ENCODE measurements at places on chromosomes 5 and 9. TPM values are rescaled to one million over a fixed set of nuclear protein-coding genes. Genes with fewer than 3 reads are reported as not detected.

Gene CCDC69
- total RNA-seq = 4.5 TPM

DNA sequence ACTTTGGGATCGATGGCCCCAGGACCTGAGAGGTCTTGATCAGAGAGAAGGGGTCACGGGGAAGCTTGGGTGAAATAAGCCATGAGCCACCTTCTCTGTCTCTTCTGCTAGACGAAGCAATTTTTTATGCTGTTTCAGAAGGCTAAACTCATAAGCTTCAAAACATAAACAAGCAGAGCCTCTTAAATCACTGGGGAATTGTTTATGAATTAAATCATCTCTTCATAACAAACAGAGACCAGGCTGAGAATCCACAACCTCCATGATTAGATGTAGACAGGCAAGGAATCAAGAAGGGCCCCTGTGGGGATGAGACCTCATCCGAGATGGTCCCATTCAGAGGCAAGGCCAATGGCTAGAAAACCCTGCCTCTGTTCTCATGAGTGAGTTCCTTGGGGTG is 21.7 kb upstream of the TCOF1 start:
- no peaks in the 10 kb centered on the region for H3K27me3 ChIP-seq
- H3K27ac ChIP-seq = no peak overlapping the region
- H3K4me1 ChIP-seq = peaks cover 19% of the 10 kb centered on the region
- no peak overlapping the region for H3K4me3 ChIP-seq
- DNase-seq = no peak

Gene PCDHB15
- 15.2 TPM for total RNA-seq

Gene ITK
- total RNA-seq = 0.06 TPM

- peaks cover 3% of the 10 kb centered on the region for H3K27me3 ChIP-seq
- H3K4me1 ChIP-seq = peaks cover 10% of the 10 kb centered on the region
- no peaks in the 10 kb centered on the region for H3K36me3 ChIP-seq
- no peak overlapping the region for H3K27ac ChIP-seq
- no peak overlapping the region for H3K4me3 ChIP-seq
Observed at GRCh38 chr9:113148372-113148705, 2.5 kb upstream of the SLC31A2 start.

DNA sequence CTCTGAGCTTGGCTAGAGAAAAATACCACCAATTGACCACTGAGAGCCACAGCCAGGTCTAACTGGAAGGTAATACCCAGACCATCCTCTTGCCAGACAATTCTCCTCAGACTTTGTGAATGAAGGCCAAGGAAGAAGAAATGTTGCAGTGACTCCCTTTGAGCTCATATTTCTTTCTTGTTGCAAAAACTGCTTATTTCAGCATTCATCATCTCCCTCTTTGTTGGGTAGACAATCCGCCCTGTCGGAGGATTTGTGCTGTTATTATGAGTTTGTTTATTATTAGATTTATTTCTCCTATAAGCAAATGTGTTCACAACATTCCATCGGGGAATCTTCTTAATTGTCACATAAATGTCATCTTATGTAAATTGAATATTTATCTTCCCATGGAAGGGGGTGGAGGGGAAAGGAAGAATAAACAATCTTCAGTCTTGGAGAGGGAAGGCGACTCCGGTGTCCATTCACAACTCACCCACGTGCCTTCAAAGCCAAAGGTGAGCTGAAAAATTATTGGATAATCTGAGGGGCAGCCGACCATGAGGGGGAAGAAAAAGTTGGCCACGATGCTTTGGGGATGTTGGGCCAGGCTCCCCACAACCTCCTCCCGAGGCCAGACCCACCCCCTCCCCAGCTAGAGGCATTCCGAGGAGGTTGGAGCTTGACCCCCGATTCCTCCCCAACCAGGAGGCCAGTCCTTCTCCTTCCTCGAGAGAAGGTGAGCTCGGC is 1.8 kb upstream of the JADE2 start:
- H3K4me3 ChIP-seq = peak overlapping the region; percentile 73
- DNase-seq = no peak
- H3K27ac ChIP-seq = peak overlapping the region; percentile 25
- H3K36me3 ChIP-seq = no peaks in the 10 kb centered on the region

DNA sequence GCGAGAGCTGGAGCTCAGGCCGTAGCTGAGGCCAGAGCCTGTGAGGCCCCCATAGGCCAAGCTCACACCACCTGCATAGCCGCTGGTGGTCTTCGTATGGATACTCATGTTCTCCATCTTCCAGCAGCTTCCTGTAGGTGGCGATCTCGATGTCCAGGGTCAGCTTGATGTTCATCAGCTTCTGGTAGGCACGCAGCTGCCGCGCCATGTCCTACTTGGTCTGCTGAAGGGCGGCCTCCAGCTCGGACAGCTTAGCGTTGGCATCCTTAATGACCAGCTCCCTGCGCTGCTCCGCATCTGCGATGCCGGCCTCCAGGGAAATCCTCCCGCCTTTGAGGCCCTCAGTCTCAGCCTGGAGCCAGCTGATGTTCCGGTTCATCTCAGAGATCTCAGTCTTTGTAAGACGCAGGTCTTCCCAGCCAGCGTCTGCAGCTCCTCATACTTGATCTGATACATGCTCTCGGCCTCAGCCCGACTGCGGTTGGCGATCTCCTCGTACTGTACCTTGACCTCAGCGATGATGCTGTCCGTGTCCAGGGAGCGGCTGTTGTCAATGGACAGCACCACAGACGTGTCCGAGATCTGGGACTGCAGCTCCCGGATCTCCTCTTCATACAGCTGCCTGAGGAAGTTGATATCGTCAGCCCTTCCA is 172.1 kb downstream of the PPP2R2B start:
- no peak overlapping the region for H3K4me3 ChIP-seq
- H3K36me3 ChIP-seq = peaks cover 15% of the 10 kb centered on the region
- no peaks in the 10 kb centered on the region for H3K4me1 ChIP-seq
- no peak overlapping the region for H3K27ac ChIP-seq

DNA sequence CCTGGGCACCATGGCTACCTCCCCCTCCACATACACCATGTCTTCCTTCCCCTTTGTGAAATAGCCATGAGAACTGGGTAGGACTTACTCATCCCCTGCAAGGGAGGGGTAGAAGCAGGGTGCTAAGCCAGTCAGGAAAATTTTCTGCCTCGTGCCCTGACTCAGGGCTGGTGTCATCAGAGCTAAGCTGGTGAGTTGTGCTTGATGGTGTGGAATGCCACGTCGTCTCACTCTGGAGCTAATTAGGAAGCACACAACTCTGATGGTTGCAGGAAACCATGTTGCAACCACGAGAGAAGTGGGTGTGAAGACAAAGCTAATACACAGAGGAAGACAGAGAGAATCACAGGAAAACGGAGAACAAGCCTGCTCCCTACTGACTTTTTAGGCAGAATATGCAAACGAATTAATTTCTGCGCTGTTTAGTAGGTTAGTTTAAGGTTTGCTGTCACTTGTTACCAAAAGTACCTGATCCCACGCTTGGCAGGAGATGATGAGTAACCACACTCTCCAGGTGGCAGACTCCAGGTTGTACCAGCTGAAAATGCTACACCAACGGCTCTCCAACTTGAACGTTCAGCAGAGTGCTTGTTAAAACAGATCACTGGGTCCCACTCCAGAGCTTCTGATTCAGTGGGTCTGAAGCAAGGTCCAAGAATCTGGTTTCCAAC is 54.5 kb downstream of the STK10 start:
- H3K27me3 ChIP-seq = no peaks in the 10 kb centered on the region
- no peak for DNase-seq
- H3K27ac ChIP-seq = no peak overlapping the region
- H3K4me3 ChIP-seq = no peak overlapping the region
- H3K4me1 ChIP-seq = no peaks in the 10 kb centered on the region
- H3K36me3 ChIP-seq = peaks cover 4% of the 10 kb centered on the region

Gene CNTNAP3B
- total RNA-seq = 22.4 TPM

Gene GADD45G
- 5.5 TPM for total RNA-seq

DNA sequence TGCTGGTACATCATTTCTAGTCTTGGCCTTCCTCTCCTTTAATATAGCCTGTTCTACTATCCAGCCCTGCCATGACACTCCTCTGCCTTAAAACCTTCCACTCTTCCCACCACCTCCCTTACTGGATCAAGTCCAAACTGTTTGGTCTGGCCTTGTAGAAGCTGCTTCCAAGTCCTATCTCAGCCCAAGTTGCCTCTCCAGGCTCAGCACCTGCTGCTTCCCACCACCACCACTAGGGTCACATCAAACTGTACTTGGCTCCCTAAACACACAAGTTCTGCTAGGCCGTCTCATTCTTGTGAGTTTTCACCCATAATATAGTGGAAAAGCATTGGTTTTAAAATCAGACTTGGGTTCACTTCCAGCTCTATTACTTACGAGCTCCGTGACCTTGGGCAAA is 1.4 kb downstream of the NDUFA8 start:
- H3K36me3 ChIP-seq = no peaks in the 10 kb centered on the region
- no peak overlapping the region for H3K4me3 ChIP-seq
- peaks cover 7% of the 10 kb centered on the region for H3K4me1 ChIP-seq
- no peak overlapping the region for H3K27ac ChIP-seq

Gene DDX41
- 67.1 TPM for total RNA-seq

Measured in spinal cord (tissue), 10 donors.